ENCODE measurements at places on chromosomes 12 and 14.
A peak's percentile ranks its signal among the peaks of the same experiment; 100 is the strongest.

- no peak for DNase-seq
Measured at GRCh38 chr12:86257134-86257533, 943 bp upstream of the MGAT4C start.

- no peak for DNase-seq
Measured at GRCh38 chr14:61872452-61872851, 110.2 kb downstream of the SNAPC1 start.

GRCh38 chr12:19542606-19543005, 103.3 kb downstream of the AEBP2 start:
- no peak for DNase-seq

DNA sequence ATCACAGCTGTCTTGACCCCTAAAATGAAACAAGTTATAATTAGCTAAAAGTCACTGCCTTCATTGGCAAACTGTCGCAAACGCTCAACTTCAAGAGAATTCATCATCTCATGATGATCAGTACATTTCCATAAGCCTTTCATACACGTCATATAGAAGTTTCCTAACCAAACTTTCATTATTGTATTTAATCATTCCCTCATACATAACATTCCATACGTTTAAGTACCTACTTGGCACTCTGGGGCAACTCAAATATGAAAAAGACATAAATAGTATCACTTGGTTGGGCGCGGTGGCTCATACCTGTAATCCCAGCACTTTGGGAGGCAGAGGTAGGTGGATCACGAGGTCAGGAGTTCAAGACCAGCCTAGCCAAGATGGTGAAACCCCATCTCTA, 12.4 kb upstream of the PPP2R5E start:
- no peak for DNase-seq

DNA sequence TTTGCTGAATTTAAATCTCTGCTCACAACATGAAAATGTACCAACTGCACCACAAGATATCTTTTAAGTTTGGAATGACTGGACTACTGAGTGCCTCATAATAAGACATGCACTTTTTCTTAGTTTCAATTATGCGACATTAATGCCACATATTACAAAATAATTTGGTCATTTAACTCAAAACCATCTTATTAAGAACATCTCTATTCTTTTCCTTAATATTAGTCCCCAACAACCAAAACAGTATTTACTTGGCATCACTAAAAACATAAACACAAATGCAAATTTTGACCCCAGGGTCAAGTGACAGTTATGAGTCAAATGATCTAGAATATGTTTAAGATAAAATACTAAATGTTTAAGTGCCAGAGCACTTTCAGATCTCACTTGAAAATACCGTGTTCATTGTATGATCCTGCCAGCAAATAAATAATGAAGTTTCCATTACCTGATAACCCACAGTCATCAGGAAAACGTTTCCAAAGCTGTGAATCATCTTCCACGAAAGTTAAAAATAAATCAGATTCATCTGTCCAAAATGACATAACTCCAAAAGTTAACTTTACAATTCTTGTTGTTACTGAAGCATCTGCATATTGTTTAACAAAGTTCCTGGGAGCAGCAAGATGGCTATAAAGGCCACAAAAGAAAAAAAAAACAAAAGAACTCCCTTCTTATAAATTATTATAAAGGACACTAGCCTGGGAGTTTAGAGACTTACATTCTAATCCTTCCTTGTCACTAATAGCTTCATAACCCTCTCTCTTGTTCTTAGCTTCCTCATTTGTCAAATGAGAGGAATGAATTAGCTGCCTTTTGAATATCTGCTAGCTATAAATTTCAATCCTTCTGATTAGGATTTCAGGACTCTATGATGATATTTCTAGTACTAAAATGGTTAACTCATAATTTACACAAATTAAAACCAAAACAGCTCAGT, 30.5 kb upstream of the AP4S1 start:
- DNase-seq = no peak

DNA sequence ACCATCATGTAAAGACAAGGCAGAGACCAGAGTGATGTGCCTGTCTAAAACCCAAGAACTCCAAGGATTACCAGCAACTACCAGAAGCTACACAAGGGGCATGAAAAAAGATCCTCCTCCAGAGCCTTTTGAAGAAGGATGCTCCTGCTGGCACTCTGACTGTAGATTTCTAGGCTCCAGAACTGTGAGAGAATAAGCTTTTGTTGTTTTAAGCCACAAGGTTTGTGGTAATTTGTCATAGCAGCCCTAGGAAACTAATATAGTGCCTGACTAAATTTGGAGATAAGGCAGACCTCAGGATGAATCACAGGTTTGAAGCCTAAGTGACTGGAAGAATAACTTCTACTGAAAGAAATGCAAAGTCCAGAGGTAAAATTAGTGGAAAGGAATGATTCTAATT, 132.9 kb downstream of the CEP83 start:
- no peak for DNase-seq

DNA sequence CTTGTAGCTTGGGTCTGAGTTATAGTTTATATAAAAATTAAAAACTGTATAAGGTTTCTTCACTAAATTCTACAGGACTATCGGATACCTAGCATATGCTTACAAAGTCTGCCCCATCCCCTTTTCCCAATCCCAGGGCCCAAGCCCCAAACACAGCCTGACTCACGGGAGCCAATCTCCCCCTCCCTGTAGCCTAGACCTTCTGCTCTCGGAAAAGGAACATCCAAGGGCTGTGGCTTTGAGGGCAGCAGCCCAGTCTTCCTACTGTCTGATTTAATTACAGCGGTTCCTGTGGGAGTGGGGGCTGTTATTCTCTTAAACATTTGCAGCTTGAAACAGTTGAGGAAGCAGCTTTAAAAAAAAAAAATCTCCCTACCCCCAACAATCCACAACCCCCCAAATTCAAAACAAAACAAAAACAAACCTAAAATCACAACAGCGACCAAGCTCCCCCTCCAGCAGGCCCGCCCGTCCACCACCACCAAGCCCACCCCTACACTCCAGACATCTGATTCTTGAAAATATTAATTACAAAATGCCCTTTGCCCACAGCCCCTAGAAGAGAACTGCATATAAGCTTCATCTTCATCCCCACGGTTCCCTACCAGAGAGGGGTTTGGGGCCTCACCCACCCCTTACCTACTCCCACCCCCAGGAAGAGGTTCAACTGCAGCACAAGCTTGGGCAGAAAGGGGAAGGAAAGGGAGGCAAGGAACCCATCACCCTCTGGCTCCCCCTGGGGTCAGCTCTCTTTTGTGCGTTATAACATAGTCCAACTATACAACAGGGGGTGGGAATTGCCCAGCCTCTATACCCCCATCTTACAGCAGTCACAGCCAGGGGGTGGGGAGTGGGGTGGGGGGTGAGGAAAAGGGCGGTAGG, 1.1 kb upstream of the PRKAG1 start:
- DNase-seq = no peak

DNA sequence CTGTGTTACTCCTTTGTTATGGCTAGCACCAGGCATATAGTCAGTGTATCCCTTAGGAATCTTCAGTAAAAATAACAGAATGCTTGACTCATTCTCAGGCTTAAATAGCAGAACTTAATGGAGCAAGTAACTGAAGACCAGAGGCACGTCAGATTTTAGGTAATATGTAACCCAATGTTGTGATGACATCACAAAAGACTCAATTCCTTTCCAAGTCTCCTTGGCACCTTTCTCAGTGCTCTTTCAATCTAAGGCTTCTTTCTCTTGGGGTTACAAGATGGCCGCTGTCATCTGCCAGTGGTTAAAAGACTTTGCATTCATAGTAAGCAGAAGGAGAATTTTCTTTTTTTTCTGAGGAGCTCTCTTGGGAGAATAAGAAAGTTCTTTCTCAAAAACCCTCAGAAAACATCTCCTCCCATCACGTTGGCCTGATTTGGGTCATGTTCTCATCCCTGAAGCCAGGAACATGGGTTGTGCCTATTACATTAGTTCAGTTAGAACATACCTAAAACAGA, 33.4 kb upstream of the DCN start:
- no peak for DNase-seq

GRCh38 chr14:30362369-30363218, 196.4 kb upstream of the G2E3 start:
- DNase-seq = no peak

GRCh38 chr14:51094282-51094821, 553 bp downstream of the TRIM9 start:
- DNase-seq = no peak

GRCh38 chr14:95062220-95062619, 95.1 kb downstream of the DICER1 start:
- DNase-seq = no peak

- DNase-seq = no peak
Measured at GRCh38 chr12:27477049-27477448, 30.5 kb downstream of the SMCO2 start.

DNA sequence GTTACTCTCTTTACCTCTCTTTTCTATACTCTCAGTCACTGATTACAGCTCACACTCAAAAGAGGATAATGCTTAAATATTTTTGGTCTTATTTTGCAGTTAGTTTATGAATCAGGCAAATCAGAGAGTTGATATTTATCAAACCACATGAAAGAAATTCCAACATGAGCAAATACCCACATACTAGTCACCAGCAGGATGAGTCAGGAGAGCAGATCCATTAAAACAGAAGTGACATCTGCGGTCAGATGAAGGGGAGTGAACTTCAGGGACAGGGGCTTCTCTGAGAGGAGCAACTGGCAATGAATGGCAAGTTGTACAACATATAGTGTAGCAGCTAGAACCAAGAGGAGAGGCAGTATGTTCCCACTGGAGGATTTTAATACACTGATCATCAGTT, 258.7 kb downstream of the SYT10 start:
- DNase-seq = no peak

DNA sequence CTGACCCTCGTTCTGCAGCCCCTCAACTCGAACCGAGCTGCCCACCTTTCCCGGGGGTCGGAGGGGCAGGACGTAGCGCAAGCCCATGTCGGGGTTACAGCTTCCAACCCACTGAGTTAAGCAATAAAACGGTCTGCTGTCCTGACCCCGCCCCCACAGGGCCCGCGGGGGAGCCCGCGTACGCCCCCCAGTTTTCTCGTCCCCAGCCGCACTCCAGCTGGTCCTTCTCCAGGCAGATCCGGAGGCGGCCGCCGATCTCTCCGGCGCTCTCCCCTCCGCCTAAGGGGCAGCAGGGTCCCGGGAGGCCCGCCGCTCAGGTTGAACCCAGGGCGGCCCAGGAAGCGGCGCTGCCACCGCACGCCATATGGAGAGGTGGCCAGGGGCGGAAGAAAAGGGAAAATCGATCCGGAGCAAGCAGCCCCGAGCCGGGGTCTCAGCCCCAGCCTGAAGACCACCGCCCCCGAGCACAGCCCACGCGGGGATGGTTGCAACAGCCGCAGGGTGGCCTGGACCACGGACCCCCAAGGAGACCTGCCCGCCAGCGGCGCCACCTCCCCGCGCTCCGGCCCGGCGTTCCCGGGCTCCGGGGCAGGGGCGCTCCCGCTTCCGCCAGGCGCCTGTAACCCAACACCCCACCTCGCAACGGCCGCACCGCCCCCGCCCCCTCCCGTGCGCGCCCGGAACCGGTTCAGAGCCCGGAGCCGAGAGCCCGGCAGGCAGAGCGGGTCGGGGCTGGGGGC, 760 bp downstream of the ACTN1 start:
- peak; percentile 39 for DNase-seq

- no peak for DNase-seq
Measured at GRCh38 chr14:81682134-81682533, 148.5 kb upstream of the SEL1L start.

GRCh38 chr14:105201156-105201924, 20.2 kb upstream of the NUDT14 start:
- no peak for DNase-seq

DNA sequence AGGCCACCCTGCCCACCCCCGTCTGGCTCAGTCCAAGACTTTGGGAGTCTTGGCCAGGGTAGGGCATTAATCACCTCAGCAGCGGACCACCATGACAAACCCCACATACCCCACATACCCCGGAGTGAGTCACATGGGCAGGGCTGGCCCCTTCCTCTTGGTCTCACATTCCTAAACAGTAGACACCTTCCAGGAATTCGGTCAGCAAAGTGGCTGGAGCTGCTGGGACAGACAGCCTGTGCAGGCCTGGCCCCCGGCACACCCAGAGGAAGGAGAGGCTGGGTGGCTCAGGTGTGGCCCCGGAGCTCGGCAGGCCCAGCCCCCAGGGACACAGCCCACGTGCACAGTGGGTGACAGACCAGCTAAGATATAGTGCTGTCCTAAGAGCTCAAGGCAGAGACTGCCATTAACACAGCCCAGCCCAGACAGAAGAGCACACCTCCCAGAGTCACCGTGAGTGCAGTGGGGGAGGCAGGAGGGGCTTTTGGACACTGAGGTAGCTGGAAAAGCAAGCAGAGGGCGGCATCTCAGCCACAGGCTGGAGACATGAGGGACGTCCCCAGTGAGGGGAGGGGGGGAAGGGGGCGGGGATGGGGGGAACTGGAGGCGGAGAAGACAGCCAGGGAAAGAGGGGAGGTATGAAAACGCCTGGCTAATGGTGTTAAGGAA, 24.0 kb downstream of the CCDC85C start:
- no peak for DNase-seq

DNA sequence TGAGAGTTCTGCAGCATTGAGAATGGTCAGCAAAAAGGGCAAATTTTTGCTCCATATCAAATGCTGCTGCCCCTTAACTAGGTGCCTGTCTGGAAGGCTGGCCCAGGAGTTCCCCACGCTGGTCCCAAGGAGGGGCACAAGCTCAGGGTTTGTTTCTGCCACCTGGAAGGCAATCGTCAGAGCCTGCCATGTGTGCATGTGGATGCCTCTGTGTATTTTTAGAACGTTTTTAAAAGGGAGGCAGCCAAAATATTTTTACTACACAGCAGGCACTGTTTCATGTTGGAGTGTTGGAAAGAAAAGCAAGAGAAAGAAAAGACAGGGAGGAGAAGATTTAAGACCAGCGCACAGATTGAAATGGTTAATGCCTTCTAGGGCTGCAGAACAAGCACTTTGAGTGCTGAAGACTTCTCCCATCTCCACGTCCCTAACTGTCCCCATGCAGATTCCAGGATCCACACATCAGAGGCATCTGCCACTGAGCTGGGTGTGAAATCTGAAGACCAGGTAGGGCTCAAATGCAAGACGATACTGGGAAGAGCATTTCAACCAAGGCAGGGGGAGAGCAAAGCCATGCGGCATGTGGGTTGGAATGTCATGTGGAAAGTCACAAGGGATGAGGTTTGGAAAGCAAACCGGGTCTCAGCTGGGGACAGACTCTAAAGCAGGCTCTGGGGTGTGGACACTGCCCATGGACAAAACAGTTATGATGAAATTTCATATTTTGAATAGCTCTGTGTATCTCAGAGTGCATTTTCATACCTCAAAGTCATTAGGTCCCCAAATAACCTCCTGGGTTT, 557.2 kb downstream of the BCL11B start:
- DNase-seq = no peak

GRCh38 chr14:61492474-61492873, 171.1 kb downstream of the PRKCH start:
- DNase-seq = no peak

Measured in stimulated activated CD4-positive, alpha-beta T cell treated with anti-CD3 and anti-CD28 coated beads, Interleukin-15, amount 100 ng/mL, for 1 hour (primary cell).